SK-N-DZ (cell line): ENCODE measurements at places on chromosomes 7 and 10.

- DNase-seq, result no peak
Observed at GRCh38 chr7:104604706-104605105, 276.3 kb downstream of the LHFPL3 start.

DNA sequence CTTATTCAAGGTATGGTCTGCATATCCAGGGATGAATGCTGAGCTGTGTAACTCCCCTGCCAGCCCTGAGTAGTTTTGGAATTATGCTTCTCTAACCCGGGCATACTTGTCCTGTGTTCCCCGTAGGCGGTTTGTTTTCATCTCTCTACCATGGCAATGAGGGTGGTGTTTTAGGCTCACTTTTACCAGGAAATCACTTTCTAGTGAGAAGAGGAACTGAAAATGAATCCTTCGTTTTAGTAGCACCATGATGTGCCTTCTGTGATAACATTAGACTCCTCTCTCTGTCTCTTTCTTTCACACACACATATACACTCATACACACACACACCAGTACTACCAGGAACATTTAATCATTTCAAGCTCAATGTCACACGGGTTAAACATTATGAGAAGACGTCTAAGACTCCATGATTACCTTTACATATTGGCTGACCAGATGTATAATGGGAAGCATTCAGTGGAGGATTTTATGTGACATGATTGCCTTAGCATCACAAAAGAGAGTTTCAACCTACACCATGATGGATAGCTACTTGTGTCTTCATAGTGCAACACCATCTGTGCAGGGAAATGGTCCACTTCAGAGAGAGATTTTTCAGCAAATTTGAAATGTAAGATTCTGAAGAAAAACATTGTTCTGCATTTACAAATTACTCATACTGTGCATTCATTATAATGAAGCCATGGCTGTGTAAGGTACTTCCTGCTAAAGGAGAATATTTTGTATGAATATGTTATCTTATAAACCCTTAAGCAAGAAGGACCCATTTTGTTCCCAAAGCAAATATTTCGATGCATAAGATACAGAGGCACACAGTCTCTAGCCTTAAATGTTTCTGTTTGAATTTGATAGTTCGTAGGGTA is 31.0 kb upstream of the PFKP start:
- no peak for DNase-seq

DNA sequence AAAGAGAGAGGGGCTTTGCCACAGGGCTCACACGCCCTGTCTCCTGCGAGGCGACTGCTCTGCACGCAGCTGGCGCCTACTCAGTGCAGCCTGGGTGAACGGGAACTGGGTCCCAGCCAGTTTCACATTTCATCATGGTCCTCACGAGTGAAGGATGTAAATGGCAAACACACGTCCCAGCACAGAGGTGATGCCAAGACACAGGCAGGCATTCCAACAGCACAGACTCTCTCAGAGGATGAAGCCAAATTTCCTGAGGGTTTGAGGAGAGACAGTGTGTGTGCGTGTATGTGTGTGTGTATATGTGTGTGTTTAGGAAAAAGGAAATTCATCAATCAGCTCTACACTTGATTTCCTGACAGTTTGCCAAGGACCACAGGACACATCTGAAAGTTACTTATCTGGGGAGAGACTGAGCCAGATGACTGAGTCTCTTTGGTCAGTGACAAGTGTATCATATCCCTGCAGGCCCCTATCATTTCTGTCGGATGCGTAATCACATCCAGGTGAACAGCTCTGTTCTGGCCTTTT is 53.9 kb downstream of the CHST15 start:
- DNase-seq, result no peak

DNA sequence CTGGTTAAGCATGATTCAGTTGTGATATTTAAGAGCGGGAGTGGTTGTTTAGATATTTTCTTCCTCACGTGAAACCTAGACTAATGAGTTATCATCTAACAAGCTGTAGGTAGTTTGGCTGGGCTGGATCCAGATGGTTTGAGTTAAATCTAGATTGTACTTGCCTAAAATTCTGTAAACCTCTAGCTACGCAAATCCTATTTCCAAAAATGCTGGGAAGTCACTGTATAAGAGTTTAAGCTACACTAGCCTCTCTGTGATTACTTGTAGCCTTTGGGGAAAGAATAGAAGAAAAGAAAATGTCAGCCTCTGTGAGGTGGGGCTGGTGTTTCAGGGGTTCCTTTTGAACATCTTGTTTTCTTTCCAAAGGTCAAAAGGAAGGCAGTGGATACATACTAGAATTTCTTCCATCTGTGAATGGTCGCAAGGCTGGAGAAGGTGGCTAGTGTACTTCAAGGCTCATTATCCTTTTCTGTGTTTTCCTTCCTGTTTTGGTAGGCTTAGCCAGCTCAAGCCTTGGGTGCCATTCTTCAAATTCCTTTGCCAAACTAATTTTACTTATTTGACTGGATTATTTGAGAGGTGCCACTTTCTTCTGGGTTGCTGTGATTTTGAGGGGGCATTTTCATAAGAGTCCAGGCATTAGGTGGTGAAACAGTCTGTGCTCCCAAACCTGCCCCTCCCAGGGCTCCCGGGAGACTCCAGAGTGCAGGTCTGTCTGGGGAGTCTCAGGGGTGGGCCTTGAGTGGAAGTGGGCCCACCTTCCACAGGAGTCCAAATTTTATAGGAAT is 5.2 kb upstream of the EN2 start:
- no peak for DNase-seq

DNA sequence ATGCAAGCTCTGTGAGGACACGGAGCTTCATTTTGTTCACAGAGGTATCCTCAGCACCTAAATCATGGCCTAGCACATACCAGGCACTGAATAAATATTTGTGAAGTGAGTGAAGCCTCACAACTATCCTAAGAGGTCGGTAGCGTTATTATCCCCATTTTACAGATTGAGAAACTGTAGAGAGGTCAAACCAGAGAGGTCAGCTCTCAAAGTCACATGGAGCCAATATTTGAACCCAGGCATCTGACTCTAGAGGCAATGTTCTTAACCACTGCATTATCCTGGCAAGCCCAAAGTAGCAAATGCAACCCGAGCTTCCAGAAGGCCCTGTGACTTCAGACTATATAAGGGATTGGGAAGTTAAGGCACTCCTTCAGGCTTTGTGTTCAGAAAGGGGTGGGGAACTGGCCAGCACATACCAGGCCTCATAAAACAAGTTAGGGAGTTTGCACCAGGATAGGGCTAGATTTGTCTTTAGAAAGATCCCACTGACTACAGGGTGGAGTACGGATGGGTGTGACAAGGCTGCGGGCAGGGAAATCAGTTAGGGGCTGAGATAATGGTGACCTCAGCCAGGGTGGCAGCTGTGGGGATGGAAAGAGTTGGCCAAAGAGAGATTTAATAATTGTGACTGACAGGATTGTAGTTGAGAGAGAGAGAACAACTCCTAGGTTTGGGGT is 101.4 kb downstream of the TBXAS1 start:
- DNase-seq, result no peak

DNA sequence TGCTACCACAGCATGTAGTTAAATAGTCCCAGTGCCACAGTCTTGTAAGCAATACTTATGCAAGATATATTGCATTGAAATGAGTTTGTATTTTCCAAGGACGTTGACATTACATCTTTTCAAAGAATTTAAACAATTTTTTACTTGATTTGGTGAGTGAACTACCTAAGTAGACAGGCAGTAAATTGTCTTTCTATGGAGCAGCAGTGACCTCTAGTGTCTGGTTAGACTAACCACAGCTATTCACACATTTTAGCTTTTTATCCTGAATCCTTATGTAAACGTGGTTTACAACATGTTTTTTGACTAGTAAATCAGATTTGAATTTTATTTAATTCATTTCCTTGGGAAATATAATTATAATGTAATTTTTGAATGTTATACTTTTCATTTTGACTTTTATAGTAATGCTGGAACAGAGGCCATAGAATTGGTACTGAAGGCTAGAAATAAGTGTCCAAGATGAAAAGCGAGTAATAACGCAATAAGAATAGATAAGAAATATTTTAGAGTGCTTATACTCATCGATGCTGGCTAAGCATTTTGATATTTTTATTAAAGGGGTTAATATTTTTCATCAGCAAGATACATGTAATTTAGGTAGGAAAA is 5.6 kb downstream of the LRRTM3 start:
- peak; percentile 60 for DNase-seq

DNA sequence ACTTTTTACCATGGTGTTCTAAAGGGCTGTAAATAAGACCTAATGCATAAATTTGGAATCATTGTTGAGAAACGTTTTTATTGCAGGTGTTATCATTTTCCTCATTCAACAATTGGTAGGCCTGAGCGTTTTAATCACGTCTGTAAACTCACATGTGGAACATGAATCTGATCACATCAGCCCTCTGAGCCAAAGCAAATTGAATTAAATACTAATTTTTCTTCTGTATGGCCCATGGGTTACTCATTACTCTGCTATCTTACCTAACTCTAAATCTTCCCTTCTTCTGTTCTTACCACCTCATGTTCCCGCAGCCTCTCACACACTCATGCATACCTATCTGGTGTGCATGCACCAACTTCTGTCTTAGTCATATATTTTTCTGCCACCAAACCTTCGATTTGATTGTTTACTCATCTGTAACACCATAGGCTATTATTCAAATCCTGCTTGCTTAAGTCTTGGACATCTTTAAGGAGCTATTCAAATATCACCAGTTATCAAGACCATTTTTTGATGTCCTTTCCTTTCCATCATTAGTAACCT is 82.3 kb downstream of the NXPH1 start:
- no peak for DNase-seq

DNA sequence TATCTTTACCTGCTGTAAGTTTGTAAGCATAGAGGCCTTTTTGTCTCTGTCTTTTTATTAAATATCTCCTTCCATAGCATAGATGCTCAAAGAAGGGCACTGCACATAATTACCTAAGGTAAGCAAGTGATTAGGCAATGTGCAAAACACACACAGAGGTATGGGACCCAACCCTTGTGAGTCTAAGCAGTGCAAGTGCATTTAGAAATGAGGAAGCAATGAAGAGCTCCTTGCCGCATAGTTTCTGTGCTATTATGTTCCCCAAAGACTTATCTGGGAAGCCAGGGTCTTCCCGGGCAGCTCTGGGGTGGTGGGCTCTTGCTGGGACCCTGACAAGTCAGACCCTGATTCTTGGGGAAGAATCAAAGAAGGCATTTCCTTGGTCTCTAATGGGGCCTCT is 13.5 kb upstream of the MGAM2 start:
- DNase-seq, result no peak

GRCh38 chr10:15158448-15158847 is 10.0 kb downstream of the NMT2 start:
- no peak for DNase-seq

DNA sequence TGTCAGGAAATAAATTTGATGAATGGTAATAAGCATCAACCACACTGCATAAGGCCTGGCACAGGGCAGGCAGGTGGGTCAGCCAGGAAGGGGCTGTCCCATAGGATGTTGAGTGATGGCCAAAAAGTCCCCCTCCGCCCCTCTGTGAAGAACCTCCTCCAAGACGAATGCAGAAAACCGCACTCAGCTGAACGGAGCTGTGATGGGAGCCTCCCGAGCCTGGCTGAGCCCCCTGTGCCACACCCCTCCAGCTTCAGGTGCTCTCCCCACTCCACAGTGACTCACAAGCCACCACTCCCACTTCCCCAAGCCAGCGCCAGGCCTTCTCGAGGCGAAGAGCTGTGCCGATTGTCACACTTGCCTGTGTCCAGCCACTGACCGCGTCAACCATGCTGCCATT is 184.2 kb downstream of the MAD1L1 start:
- DNase-seq, result no peak

DNA sequence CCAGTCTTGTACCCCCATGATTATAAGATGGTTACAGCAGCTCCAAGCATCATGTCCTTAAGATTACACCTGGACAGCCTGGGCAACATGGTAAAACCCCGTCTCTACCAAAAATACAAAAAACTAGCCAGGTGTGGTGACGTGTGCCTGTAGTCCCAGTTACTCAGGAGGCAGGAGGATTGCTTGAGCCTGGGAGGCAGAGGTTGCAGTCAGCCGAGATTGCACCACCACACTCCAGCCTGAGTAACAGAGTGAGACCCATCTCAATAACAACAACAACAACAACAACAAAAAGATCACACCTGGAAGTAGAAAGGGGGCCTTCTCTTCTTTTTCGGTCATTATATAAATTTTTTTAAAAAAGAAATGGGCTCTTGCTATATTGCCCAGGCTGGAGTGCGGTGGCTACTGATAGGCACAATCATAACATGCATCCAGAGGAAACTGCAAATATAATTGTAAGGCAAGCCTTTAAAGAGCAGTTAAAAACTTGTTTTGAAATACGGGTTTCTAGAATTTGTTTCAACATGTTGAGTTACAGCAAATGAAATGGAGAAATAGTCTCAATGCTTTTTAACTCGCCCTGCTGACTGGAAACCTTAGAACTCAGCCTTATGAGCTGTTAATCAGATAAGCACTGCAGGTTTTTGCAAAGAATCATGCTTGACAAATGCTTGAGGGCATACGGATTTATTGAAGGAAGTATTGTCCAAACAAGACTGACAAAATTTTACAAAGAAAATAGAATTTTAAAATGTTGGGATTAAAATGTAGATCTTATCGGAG is 4.7 kb upstream of the ENTPD7 start:
- no peak for DNase-seq

DNA sequence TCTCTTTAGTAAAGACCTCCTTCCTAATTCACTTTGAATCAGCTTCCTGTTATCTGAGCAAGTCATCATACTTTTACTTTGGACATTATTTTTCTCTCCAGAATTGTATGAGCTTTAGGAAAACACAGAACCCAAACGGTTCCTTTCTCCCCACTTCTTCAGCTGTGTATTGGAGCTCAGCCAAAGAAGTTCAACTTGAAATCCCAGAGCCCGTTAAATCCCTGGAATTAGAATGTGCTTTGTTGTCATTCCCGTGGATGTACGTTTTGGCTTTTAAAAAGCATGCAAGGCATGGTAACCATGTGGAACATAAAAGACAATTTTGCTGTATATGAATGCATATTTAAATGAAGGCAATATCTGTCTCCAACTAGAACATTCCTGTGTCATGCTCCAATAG is 46.6 kb downstream of the AGMO start:
- no peak for DNase-seq

GRCh38 chr10:14782691-14783363 is 8.1 kb upstream of the FAM107B start:
- DNase-seq, result no peak

DNA sequence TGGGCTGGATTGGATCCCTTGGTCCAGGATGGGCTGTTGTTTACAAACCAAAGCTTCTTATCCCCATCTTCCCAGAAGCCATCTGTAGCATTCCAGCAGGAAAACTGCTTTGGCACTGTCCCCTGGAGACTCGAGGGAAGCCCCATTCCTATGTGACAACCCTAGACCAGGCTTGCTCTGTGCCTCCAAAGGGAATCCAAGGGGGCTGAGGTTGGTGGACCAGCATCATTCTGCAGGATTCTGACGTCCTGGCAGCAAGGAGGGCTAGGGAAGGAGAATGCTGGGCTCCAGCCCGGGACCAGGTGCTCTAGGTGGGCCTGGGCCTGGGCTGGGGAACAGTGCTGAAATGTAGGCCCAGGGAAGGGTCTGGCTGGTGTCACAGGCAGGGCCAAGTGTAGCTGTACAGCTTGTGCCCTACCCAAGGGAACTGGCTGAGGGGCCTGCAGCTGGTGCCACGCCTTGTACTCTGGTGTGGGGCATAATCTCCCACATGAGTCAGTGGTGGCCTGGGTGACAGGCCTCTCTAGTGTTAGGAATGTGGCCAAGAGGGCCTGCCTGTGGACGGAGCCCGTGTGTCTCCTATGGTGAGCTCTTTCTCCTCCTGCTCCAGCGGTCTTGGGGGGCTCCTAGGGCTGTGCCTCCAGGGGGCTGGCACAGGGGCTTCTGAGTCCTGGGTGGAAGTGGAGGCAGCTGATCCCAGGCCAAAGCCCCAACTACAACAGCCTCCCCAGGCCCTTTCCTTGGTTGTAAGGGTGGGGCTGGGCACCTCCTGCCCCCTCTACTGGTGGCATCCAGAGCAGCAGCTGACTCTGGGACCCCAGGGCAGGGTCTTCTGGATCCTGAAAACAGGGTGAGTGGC is 25.2 kb downstream of the TRIM8 start:
- no peak for DNase-seq
